ENCODE measurements at places on chromosomes 11 and 22.

GRCh38 chr11:116874251-116874650 is 36.8 kb upstream of the APOA1 start:
- no peak overlapping the region for H3K4me3 ChIP-seq
- peaks cover 48% of the 10 kb centered on the region for H3K36me3 ChIP-seq
- no peaks in the 10 kb centered on the region for H3K27me3 ChIP-seq
- no peak for DNase-seq
- no peak overlapping the region for H3K27ac ChIP-seq

DNA sequence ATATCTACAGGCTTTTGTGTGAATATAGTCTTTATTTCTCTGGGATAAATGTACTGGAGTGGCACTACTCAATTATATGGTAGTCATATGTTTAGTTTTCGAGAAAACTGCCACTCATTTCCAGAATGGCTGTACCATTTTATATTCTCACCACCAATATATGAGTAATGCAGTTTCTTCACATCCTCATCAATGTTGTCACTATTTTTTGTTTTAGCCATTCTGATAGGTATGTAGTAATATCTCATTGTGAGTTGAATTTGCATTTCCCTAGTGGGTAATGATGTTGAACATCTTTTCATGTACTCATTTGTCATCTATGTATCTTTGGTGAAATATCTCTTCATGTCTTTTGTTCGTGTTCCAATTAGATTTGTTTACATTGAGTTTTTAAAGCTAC is 18.0 kb downstream of the ACRV1 start:
- H3K36me3 ChIP-seq = no peaks in the 10 kb centered on the region
- no peaks in the 10 kb centered on the region for H3K4me1 ChIP-seq
- no peak for DNase-seq
- no peaks in the 10 kb centered on the region for H3K27me3 ChIP-seq
- H3K4me3 ChIP-seq = no peak overlapping the region

DNA sequence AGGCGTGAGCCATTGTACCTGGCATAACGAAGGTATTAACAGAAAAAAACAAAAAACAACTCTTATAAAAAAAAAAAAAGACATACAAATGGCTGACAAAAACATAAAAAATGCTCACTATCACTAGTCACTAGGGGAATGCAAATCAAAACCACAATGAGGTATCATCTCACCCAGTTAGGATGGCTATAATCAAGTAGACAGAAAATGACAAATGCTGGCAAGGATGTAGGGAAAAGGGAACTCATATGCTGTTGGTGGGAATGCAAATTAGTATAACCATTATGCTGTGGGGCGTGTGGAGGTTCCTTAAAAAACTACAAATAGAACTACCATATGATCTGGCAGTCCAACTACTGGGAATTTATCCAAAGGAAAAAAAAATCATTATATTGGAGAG is 17.0 kb downstream of the THY1 start:
- H3K27ac ChIP-seq = no peak overlapping the region
- H3K27me3 ChIP-seq = no peaks in the 10 kb centered on the region
- H3K4me1 ChIP-seq = no peaks in the 10 kb centered on the region
- H3K36me3 ChIP-seq = no peaks in the 10 kb centered on the region

DNA sequence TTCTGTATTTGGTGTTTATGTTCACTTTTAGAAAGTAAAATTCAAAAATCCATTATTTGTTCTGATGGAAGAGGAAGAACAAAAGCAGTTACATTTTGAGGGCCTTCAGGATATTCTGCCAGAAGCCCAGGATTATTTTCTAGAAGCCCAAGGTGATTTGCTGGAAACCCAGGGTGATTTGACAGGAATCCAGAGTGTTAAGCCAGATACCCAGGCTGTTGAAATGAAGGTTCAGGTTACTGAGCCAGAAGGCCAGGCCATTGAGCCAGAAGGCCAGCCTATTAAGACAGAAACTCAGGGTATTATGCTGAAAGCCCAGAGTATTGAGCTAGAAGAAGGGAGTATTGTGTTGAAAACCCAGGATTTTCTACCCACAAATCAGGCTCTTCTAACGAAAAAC is 33.1 kb downstream of the CCDC15 start:
- no peaks in the 10 kb centered on the region for H3K4me1 ChIP-seq
- DNase-seq = no peak
- no peak overlapping the region for H3K27ac ChIP-seq
- no peaks in the 10 kb centered on the region for H3K36me3 ChIP-seq

DNA sequence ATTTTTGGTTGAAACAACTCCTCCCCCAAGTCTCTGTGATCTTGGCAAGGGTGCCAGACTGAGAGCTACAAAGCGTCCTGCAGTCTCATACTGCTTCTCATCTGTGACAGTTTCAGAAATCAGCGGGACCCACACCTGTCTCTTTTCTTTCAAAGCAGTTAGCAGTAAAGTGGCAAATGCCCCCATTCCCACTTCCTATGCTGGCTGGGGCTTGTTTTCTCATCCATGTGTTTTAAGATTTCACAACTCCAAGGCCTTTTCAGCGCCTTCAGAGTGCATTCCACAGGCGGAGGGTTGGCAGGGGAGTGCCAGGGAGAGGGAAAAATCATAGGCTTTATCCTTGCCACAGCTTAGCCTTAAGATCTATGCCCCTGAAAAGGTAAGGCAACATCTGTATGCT is 493.5 kb downstream of the OPCML start:
- no peak for DNase-seq
- H3K27me3 ChIP-seq = no peaks in the 10 kb centered on the region
- H3K27ac ChIP-seq = no peak overlapping the region
- H3K4me3 ChIP-seq = no peak overlapping the region
- H3K36me3 ChIP-seq = no peaks in the 10 kb centered on the region
- peaks cover 16% of the 10 kb centered on the region for H3K4me1 ChIP-seq

DNA sequence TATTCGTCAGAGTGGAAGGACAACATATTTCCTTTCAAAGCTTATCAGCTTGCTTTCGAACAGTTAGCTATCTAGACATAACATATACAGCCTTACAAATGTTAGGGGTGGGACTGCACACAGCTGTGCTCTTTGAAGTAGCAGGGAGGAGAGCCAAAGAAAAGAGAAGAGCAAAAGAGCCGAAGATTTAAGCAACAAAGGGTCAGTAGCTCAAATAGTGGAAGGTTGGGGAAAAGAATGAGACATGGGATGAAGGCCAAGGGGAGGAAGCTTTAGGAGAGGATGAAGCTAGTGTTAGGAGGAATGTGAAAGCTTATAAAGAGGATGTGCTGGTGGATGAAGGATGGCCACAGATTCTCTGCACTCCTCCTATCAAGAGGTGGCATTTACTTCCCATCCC is 31.8 kb upstream of the IGSF22 start:
- peak; percentile 54 for DNase-seq
- no peak overlapping the region for H3K27ac ChIP-seq
- H3K36me3 ChIP-seq = no peaks in the 10 kb centered on the region
- H3K4me3 ChIP-seq = no peak overlapping the region
- H3K27me3 ChIP-seq = no peaks in the 10 kb centered on the region

Measured in kidney (tissue), 22 donors.